ENCODE measurements at places on chromosomes 16 and 17. TPM values are rescaled to one million over a fixed set of nuclear protein-coding genes. Genes with fewer than 3 reads are reported as not detected.
A peak's percentile ranks its signal among the peaks of the same experiment; 100 is the strongest.

TBX6 gene
- 0.84 TPM for polyA plus RNA-seq

DNA sequence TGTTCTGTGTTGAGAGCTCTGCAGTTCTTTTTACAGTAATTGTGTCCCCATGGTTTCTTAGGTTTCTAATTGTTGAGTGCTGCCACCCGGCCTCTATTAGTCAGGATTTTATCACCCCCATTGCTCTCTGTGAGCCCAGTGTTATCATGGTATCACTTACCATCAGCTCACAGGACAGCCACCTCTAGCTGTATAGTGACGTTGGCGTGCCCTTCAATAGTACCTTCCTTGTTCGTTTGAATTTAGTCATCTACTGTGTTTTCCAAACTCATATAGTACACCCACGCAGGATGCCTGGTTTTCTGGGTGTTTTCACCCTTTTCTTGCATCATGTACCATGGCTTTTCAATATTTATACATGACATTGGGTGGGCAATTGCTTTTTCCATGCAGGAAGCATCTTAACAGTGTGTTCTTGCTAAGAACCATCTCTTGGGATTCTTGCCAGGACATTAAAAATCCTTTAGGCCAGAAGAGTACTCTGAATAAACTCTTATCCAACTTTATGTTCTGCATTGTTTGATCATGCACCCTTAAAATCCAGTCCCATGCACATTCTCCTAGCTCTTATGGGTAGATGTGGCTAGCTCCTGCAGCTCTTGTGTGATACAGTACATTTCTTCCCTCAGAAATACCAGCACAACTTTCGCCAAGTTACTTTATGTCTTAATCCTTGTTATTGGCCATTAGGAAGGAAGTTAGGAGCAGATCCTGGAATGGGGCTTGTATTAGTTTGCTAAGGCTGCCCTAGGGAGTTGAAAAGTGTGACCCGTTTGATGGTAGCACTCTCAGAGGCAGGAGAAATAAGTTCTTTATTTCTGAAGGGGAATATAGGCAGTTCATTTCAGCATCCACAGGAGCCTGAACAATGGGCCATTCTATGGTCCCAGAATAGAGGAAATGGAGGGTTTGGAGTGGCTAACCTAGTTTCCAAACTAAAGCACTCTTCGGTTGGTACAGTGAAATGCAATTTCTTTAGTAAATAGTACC is 11.3 kb upstream of the ABCA10 start:
- no peak for DNase-seq

GRCh38 chr17:38539386-38539785 is 66.4 kb downstream of the SRCIN1 start:
- no peak for DNase-seq

DNA sequence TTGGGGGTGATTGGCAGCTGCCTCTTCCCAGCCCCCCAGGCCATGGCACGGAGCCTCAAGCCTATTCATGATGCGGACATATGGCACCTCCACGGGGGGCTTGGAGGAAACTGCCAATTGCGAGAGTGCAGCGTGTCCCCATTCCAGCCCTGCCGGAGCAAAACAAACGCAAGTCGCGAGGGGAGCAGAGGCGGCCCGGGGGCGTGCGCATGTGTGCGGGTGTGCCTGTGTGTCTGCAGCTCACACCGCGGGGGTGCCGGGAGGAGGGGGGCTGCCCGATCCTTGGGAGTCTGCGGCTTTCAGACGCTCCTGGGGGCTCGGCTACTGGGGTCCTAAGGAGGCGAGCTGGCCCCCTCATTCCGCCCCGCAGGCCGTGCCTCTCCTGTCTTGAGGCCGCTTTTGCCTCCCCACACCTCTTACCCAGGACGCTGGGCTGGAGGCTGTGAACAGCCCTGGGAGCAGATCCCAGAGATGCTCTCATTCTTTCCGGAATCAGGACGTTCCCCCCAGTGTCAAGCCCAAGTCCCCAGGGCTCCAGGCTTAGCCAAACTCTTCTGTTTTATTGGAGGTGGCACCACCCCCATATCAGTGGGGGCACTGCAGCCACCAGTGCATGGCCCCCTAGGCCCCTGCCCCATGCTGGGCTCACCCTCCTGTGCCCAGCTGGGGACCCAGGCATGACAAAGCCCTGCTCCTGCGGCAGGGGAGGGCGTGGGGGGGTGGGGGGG is 29.1 kb downstream of the ENDOV start:
- no peak for DNase-seq

DNA sequence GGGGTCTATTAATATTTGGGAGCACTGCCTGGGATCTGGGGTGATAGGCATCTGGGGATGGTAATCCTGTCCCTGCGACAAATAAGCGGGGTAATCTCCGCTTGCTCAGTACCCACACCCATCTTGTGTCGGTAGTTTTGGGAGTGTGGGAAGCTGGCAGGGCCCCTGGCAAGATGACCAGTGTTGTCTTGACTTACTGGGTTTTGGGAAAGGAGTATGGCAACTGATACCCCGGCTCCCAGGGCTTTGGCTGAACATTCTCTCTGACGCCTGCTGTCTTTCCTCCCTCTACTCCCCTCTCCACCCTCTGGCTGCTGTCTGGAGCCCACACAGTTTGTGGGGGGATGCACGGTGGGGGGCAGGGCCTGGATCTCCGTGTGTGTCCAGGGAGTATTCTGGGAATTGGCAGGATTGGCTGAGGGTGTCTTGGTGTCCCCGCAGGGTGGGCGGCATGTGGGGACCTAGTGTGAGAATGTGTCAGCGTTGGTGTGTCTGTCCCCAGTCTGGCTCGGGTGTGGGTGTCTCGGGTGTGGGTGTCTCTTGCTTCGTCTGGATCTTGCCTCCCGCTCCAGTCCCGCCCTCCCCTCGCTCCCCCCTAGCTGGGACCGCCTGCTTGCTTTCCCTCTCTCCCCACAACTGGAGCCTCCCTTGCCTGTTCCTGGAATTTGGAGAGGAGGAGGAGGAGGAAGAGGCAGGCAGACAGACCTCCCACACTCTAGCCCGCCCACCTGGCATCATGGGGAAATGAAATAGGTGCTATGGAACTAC is 12.0 kb downstream of the RARA start:
- peak; percentile 81 for DNase-seq

DNA sequence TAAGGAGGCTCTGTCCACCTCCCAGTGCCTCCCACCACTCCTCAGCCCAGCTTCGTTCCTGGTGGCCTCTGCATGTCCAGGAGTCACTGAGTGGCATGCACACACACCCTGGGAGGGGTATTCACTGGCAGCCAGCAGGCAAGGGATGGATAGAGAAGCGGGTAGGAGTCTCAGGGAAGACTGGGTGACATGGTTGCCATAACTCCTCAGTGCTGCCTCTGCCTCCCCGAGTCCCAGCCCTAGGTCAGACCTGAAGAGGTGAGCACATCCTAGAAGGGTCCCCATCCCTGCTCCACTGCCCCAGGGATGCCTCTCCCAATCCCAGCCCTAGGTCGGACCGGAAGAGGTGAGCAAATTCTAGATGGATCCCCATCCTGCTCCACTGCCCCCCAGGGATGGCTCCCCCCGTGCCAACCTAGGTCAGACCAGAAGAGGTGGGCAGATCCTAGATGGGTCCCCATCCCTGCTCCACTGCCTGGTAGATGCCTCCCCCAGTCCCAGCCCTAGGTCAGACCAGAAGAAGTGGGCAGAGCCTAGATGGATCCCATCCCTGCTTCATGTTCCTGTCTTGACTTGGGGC is 197.0 kb downstream of the IRF8 start:
- no peak for DNase-seq

- DNase-seq: no peak
Measured at GRCh38 chr16:89052890-89053724, 40.5 kb upstream of the ACSF3 start.

Data from heart left ventricle (tissue), 16 donors.